Cerebellar nuclear complex (tissue), 1 donor: ENCODE measurements at places on chromosomes 4 and X.

- no peak for DNase-seq
Observed at GRCh38 chrX:84475101-84475500, 27.2 kb downstream of the HDX start.

GRCh38 chr4:109465069-109465468 is 31.5 kb downstream of the SEC24B start:
- DNase-seq: no peak

- DNase-seq: no peak
Observed at GRCh38 chr4:15695729-15696128, 7.1 kb upstream of the BST1 start.

DNA sequence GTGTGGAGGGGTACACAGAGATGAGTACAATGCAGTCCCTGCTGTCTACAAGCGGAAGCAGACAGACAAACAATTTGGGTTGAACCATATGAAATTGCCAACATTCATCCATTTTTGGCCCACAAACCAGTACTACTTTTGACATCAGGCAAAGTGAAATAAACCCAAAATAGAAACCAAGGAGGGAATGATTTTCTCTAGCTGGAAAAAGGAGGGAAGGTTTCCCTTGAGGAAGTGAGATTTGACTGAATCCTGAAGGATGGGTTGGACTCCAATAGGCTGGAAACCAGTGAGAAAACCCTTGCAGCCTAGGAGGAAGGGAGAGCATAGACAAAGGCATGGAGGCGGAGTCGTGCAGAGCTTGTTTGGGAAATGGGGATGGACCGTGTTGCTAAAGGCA is 63.5 kb upstream of the PJA1 start:
- no peak for DNase-seq

- no peak for DNase-seq
Observed at GRCh38 chr4:140239311-140239710, 85.3 kb upstream of the MAML3 start.

GRCh38 chr4:122218762-122219161 is 66.6 kb downstream of the BLTP1 start:
- DNase-seq: no peak

- no peak for DNase-seq
Observed at GRCh38 chr4:139674875-139675550, 9.4 kb downstream of the MGST2 start.

- no peak for DNase-seq
Observed at GRCh38 chr4:159837071-159837470, 734.2 kb downstream of the RAPGEF2 start.

GRCh38 chr4:55993994-55994663 is 45.4 kb downstream of the CEP135 start:
- DNase-seq: no peak

- DNase-seq: no peak
Observed at GRCh38 chr4:163111588-163111987, 55.1 kb downstream of the NAF1 start.

DNA sequence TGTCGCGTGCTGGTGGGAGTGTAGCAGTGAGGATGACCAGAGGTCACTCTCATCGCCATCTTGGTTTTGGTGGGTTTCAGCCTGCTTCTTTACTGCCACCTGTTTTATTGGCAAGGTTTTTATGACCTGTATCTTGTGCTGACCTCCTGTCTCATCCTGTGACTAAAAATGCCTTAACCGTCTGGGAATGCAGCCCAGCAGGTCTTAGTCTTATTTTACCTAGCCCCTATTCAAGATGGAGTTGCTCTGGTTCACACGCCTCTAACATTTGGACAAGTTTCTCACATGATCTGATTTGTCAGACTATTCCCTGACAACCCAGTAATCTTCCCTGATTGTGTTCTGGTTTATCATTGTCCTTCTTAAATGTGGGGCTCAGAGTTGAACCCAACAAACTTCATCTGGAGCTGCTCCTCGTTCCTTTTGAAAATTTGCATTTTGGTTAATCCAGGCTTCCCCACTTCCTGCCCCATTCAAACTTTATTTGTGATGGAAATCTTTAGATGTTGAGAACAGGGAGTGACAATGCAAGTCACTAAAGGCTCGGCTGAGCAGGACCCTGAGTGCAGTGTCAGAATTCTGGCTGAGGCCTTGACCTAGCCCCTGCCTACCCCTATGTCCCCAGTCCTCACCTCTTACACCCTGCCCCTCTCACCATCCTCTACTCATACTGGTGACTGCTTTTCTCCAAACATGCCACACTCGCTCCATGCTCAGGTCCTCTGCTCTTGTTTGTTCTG is 226.8 kb downstream of the STIM2 start:
- no peak for DNase-seq

DNA sequence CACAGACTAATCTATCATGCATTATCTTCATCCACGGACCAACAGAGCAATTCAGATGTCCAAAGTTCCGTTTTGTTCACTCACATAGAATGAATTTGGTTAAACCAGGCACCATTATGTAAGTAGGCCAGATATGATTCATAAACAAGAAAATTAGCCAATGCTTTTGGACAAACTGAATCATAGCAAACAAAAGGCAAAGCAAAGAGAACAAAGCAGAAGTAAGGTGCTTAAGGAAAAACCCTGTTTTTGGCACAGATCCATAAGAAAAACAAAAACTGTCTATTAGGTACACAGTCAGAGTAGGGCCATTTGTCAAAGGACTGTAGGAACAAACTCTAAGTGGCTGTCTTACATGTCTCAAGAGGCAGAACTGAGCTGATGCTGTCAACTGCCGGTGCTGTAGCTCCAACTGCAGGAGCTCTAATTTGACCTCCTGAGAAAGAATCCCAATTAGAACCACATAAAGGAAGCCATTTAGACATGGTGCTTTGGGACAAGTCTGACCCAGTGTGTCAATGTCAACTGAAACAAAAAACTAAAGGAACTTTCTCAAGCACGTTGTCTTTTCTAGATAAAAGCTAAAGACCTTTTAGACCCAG is 146.7 kb downstream of the COL25A1 start:
- no peak for DNase-seq

- no peak for DNase-seq
Observed at GRCh38 chrX:41946989-41947612, 23.7 kb upstream of the CASK start.

DNA sequence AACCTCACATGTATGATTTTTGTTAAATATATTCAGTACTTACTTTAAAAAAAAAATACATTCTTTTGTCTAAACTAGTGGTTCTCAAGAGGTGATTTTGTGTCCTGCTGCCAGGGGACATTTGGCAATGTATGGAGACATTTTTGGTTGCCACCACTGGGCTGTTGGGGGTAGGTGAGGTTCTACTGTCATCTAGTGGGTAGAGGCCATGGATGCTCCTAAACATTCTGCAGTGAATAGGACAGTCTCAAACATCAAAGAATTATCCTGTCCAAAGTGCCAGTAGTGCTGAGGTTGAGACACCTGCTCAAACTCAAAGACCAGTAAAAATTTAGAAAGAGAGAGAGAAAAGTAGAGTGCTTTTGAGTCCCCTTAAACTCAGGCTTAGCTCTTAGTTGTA is 32.9 kb upstream of the PGM2 start:
- DNase-seq: peak; percentile 6

DNA sequence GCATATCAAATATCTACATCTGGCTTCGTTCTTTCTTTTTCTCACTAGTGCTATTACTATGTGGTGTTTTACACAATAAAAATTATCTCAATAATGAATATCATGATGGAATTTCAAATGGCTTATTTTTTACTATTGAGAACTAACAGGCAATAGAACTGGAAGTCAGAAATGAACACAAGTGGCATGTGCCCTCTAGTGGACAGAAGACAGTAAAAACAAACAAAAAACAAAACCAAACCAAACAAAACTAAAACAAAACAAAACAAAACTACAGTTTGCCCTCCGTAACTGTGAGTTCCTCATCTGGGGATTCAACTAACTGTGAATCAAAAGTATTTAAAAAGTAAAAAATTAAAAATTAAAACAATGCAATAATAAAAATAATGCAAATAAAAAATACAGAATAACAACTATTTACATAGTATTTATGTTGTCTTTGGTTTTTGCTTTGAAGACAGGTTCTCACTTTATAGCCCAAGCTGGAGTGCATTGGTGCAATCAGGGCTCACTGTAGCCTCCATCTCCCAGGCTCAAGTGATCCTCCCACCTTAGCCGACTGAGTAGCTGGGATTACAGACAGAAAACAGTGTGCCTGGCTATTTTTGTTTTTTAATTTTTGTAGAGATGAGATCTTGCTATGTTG is 195.6 kb upstream of the TACR3 start:
- no peak for DNase-seq
